ENCODE measurements at places on chromosomes 5 and 9.

- no peak for DNase-seq
Observed at GRCh38 chr5:58497386-58497785, 6.2 kb downstream of the GAPT start.

- no peak for DNase-seq
Observed at GRCh38 chr5:64108674-64109073, 57.0 kb upstream of the RNF180 start.

GRCh38 chr9:4980086-4980727 is 4.9 kb upstream of the JAK2 start:
- no peak for DNase-seq

DNA sequence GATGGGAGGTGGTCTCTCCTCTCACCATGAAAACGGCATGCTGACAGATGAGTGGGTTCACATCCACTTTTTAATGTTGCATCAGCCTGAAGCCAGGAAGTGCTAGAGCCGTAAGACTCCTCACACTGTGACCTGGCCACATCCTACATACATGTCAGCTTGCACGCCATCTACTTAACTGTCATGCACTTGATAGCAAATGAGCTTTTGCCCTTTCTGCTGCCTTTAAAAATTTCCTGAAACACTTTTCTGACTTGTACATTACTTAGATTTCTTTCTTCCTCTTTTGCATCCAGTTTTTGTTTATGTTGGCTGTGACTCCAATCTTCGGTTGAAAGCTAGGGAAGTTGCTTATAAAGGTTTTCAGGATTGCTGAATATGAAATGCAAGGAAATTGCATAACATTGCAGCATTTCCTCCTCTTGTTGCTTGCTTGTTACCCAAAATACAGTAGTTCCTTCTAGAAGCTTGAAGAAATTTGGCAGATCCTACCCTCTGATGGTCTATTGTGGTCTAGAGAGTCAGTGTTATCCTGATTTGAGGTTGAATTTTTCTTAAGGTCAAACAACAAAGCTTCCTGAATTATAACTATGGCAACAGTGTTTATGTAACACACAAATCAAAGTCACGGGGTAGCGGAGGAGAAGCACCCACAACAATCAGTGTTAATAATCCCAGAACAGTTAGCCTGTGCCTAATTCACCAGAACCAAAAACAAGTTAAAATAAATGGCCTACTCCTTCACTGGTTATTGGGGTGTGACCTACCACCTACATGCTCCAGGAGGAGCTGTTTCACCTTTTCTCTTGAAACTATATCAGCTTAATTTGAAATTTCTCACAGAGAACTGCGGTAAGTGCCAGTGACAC is 232.5 kb downstream of the ARHGAP26 start:
- DNase-seq: no peak

- no peak for DNase-seq
Observed at GRCh38 chr9:85204176-85204575, 534.6 kb downstream of the NTRK2 start.

GRCh38 chr9:77965445-77966123 is 66.0 kb downstream of the GNAQ start:
- DNase-seq: no peak

GRCh38 chr5:178450121-178451028 is 139.8 kb downstream of the COL23A1 start:
- DNase-seq: peak; percentile 92

DNA sequence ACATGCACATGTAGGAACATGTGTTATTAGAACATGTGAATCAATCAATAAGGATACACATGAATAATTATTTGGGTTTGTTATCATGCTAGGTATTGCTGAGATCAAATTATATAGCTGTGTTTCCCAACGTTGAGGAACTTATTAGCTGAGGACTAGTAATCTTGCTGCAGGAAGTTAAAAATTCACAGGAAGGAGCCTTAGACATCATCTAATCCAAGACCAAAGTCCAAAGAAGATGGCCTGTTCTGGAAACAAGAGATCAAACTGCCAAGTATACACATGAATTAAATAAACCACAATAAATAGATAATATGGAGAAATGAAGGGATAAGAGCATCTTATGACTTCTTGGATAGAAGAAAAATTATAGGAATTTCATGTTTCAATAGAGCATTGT is 19.9 kb downstream of the POU5F2 start:
- no peak for DNase-seq

DNA sequence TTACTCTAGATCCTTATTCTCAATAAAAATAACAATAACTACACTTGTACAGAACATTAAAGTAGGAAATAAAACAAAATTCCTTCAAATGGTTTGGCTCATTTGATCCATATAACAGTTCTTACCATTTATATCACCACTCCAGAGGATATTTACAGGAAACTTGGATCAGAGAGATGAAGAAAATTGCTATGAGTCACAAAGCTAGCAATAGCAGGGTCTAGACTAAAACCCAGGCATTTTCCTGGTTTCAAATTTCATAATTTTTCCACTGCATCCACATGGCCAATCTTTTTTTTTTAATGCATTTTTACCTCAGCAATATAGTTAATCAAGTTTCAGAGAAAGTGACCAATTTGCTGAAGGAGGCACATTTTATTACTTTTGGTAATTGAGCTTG is 299.2 kb downstream of the ELAVL2 start:
- DNase-seq: no peak
